ENCODE measurements at places on chromosomes 7 and 10.

- DNase-seq, result no peak
Measured at GRCh38 chr7:40213856-40214255, 79.1 kb downstream of the SUGCT start.

- DNase-seq, result no peak
Measured at GRCh38 chr7:69062020-69062765, 536.1 kb upstream of the AUTS2 start.

GRCh38 chr7:89714131-89714530, 440.1 kb upstream of the STEAP1 start:
- DNase-seq, result no peak

DNA sequence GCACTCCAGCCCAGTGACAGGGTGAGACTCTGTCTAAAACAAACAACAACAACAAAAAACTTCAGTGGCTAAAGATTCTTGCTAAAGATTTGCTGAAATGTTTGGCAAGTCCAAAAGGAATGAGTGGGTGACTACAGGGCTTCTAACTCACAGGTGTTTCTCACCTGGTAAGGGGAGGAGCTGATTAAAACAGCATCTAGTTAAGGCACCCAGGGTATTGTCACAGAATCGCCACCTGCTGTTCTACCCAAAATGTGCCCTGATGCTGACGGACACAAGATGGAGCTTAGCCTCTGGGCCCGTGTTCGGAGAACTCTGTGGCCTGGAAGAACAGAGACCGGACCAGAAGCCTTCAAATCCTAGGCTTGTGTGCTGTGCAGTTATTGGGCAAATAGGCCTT, 336.0 kb upstream of the GALNT17 start:
- no peak for DNase-seq

DNA sequence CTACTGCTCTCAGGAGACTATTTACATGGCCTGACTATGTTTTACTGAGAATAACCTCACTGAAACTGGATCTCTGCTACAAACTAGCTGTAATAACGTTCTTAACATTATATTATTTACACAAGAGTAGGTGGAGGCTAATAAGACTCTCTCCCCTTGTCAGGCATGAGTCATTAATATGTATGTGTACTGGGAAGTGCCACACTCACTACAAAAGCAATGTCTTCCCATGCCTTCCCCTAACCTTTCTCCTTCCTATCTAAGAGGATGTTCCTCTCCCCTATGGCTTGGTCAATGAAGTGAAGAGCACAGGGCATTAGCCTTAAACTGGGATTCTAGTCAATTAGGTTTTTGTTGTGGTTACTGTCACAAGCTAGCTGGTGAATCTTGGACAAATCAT, 147.9 kb downstream of the DGKB start:
- DNase-seq, result peak; percentile 13

DNA sequence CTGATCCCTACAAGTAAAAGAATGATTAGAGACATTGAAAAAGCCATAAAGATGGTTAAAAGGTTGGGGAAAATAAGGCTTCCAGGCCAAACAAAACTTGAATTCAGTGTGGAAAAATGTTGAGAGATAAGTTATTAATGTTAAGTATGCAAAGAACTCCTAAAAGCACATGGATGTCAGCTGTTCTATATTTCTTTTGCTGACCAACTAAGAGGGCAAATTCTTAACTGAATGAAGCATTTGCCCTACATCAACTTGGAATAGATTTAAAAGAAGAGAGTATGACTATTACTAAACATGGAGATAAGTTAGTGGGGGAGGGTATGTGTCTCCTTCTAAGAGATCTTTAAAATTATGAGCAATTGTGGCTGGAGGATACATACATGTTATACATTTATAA, 124.8 kb downstream of the KIAA1217 start:
- DNase-seq, result no peak

DNA sequence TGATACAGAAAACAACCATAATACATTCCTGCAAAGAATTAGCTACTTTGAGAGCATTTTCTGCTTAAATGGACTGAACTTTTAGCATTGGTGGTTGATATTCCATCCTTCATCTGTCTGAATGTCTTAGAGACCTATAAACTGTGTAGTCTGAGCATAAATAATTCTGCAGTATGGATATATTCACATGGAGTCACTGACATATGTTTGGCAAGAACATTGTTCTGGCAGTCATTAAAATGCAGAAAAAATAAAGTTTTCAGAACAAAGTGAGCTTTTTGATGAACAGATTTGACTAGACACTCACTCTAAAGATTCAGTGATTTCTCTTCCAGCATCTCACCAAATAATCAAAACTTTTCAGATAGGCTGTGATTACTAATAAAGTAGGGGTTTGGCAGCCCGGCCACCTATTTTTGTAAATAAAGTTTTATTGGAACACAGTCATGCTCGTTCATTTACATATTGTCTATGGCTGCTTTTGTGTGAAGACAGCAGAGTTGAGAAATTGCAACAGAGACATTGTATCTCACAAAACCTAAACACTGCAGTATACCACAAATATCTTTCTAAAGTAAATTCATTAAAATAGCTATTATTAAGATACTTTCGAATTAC, 44.1 kb upstream of the RAPGEF5 start:
- no peak for DNase-seq

GRCh38 chr7:33556472-33556871, 348.9 kb upstream of the BMPER start:
- DNase-seq, result no peak

DNA sequence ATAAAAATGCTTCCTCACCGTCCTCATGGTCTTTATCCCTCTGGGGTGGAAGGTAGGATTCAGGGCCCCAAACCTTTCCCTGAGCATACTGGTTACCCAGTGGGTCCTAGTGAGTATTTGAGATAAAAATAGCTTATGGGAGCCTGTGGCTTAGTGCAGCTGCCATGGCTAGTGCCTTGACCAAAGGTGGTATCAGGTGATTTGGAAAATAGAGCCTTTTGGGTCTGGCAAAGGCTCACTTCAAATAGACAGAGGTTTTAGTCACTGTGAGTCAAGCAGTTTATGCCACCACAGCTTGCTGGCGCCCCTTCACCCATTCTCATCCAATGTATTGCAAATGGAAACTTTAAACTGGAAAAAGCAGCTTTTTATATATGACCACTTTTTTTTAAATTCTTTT, 30.4 kb downstream of the PLAU start:
- DNase-seq, result no peak

GRCh38 chr10:5827841-5828240, 14.6 kb upstream of the GDI2 start:
- no peak for DNase-seq

DNA sequence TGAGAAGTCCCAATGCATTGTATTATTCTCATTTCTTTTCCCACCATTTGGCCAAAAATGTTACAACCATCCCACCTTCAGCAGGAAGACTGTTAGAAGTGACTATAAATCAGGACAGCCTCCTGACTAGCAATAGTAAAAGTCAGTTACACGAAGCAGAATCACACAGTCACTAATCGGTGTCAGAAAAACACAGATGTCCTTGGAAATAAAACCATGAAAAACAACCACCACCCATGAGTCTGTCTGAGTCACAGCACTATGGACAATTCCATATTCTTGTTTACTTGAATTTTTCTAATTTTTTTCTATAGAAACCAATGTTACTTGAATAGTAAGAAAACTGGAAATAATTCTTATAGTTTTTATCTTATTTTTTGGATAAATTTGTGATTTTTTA, 81.9 kb upstream of the FRMD4A start:
- DNase-seq, result peak; percentile 11

DNA sequence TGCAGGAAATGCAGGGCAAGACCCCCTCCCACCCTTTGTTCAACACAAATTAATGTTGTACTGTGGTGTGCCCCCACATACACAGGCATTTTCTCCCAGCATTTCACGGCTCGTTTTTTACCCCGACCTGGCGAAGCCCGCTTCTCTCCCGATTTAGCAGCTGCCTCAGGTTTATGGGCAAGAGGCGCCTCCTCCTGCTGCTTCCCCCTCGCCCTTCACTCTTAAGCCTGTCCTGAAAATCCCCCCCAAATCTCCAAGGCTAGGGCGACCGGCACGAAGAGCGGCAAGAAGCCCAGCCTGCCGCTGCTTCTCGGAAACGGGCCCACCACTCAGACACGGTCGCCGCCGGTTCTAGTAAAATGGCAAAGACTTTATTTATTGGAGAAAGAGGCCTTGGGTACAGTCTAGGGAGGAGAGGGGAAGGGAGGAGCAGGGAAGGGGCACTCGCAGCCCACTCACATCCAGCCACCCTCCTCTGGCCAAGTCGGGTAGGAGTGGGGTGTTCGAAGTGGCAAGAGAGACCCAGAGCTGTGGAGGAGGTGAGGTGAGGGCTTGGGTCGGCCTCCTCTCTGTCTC, 3.3 kb downstream of the LBX1 start:
- no peak for DNase-seq

- no peak for DNase-seq
Measured at GRCh38 chr10:49598986-49599385, 11.1 kb upstream of the SLC18A3 start.

GRCh38 chr10:123146013-123146893, 1.7 kb upstream of the HMX2 start:
- DNase-seq, result no peak

GRCh38 chr10:111137007-111137406, 60.2 kb downstream of the ADRA2A start:
- no peak for DNase-seq

DNA sequence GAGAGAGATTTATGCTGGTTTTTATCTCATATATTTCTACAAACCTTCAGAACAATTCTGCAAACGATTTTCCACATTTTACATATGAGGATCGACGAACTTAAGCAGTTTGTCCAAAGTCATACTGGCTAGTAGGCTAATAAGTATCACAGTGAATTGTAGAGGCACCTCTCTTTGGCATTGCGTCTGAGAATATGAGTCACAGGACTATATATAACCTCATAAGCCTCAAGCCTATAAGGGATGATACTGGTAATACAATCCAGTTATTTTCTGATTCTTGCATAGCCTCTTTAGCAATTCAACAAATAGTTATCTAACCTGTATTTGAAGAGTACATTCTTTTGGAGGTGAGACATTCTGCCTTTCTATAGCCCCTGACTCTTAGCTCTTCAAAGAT, 129.8 kb downstream of the GPR158 start:
- DNase-seq, result no peak

DNA sequence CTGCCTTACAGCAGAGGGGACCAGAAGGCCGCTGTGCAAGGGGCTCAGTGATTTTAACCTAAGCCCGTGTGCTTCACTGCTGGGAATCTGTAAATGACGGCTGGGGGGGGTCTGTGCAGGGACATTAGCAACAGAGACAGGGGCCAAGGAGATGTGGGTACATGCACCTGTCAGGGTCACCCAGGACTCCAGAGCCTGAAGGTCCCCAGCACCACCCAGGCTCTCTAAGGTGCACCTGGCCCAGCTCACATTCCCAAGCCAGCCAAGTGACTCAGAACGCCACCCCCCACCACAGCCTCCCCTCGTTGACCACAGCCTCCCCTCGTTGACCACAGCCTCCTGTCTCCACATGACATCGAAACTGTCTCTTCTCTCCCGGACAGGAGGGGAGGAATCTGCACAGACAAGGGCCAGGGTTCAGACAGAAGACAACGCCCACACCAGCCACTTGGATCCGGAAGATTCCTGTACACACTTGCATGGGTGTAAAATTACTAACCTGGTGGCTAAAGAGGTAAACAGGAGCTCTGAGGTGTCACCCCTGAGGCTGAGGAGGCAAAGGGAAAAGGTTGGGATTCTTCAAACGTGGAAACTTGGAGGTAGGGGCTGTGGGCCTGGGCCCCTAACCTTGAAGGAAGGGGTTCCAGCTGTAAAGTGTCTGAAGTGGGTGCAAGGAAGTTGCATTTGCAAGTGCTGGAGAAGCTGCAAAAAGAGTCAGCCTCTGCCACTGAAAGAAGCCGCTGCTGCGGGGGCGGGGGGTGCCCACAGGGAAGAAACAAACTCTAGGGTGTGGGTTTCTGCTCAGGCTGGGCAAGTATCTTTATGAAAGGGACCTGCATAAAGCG, 27.0 kb downstream of the CALML3 start:
- no peak for DNase-seq

- DNase-seq, result no peak
Measured at GRCh38 chr10:73997461-73997786, 492 bp upstream of the VCL start.

- DNase-seq, result no peak
Measured at GRCh38 chr10:74640134-74640921, 186.1 kb upstream of the KAT6B start.

- peak; percentile 15 for DNase-seq
Measured at GRCh38 chr7:150753826-150754603, 16.8 kb downstream of the GIMAP5 start.

GRCh38 chr7:99631295-99632109, 14.8 kb downstream of the ZSCAN25 start:
- DNase-seq, result no peak

DNA sequence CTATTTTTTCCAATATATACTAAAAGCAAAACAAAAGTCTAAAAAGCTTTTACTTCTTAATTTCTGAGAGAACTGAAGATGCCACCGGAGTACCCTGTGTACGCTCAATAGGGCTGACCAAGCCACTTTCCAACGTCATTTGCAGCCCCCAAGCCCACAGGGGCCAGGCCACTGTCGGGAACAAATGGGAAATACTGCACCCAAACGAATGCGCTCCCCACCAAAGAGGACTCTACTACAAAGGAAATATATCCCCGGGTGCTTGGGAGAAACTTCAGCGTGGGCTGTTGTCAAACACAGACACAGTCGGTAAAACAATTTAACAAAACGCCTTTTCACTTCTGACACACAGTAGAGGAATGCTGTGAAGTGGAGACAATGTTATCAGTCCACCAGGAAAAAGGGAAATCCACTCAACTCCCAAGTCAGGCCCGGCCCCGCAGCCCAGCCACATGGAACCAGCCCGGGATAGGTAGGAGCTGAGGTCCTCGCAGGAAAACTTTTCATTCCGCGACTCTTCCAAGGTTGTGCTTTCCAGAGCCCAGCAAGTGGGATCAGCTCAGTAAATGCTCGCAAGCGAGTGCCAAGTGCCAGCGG, 1.4 kb downstream of the PARD3 start:
- DNase-seq, result peak; percentile 54

GRCh38 chr10:131744346-131744745, 156.5 kb upstream of the PPP2R2D start:
- DNase-seq, result no peak

DNA sequence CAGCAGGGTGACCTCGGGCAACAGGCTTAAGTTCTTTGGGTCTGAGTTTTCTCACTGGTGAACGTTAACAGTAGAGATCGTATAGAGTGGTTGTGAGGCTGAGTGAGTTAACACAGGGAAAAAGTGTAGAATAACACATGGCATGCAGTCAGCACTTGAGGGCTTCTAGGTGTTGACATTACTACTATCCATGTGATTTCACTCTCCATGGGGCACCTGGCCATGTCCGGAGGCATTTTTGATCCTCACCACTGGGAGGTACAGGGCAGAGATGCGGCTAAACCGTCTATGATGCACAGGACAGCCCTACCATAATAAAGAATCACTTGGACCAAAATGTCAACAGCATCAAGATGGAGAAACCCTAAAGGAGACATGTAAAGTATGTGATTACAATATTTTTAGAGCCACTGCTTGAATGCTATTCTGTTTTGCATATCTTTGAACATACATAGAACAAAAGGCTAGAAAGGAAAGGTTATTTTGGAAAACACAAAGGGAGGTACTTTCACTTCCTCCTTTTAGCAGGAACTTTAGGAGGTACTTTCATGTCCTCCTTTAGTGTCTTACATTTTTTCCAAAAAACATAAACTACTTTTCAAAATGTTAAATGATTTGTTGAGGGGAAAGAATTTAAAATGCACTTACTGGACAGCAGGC, 44.3 kb downstream of the NOD1 start:
- no peak for DNase-seq

GRCh38 chr10:73169320-73169719, 1.4 kb downstream of the FAM149B1 start:
- no peak for DNase-seq
